Neuronal stem cell (in vitro differentiated cells): ENCODE measurements at places on chromosomes 1 and 21.

GRCh38 chr1:59714966-59715365 lies 99.8 kb upstream of the HOOK1 start:
- DNase-seq, result no peak

- peak; percentile 66 for DNase-seq
Observed at GRCh38 chr1:151594143-151594625, 17.7 kb upstream of the SNX27 start.

GRCh38 chr1:160247053-160247452 lies 15.3 kb downstream of the DCAF8 start:
- no peak for DNase-seq

DNA sequence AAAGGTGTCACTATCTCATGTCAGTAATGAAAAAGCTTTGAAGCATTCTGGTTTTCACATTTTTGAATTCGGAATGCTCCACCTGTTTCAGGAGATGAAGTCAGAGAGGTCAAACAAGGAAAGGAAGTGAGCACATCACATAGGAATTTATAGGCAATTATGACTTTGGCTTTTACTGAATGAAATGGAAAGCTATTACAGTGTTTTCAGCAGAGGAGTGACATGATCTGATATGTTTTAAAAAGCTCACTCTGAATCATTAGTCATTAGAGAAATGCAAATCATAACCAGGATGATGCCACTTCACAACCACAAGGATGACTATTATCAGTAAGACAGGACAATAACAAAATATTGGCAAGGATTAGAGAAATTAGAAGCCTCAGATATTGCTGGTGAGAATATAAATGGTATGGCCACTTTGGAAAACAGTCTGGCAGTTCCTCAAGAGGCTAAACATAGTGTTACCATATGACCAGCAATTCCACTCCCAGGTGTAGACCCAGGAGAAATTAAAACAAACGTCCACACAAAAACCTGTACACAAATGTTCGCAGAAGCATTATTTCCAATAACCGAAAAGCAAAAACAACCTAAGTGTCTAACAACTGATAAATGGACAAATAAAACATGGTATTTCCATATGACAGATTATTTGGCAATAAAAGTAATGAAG lies 7.5 kb downstream of the TAF1A start:
- no peak for DNase-seq

DNA sequence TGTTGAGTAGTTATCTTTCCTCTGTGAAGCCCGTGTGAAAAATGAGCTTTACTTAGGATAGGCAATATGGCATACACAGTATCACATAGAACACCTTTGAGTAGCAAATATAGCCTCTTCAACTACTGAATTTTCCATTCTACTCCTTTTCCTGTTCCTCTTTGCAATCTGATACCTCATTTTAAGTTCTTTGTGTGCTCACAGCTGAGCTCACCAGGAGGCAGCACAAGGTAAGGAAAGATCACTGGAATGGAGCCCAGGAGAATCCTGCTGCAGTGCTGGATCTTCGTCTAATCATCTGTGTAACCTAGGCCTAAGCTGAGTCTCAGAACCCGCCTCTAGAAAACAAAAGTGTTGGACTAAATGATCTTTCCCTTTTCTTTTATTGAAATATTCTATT lies 171.0 kb downstream of the LRRC40 start:
- peak; percentile 31 for DNase-seq

DNA sequence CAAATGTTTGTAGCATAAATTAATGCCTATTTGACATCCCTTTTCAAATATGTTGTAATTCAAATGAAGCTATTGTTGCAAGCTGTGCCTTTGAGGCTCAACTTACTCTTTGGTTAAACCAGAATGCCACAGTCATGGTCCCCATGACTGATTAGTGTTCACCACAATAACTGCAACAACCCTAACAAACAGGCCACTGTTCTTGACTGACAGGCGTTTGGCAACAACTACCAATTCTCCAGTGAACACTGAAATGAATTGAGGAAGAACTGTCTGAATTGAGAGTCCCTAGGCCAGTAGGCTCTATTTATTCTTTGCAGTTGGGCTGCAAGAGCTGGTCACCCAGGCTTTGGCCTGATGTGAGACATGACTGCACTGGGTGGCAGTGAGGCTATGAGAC lies 6.6 kb upstream of the TMEM167B start:
- DNase-seq, result no peak

GRCh38 chr1:78408192-78408591 lies 82.6 kb upstream of the PTGFR start:
- DNase-seq, result no peak

DNA sequence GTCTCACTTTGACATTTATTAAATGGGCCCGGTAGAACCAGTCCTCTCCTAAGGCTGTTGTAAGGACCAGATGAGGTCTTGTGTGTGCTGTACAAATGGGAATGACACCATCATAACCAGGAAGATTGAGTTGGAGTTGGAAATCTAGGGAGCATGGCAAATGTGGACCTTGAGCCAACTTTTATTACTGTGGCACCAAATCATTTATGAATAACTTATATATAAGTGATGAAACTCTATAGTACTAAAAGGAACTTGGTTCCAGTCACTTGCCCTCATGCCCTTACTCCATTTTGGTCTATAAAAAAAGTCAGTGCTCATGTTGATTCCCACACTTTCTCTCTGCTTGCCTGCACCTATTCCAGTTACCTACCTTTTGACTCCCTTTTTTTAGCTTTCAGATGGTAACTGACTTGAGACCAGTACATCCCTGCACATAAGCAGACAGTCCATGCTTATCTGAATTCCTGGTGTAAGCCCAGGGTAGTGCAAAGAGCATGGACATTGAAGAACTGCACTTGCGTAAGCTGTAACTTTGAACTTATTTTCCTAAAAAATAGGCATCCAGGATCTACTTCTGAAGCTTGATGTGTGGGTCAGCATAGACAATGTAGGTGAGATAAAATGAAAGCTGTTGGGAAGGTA lies 210.6 kb downstream of the PBX1 start:
- no peak for DNase-seq

- no peak for DNase-seq
Observed at GRCh38 chr1:9715536-9716226, 64.2 kb downstream of the PIK3CD start.

GRCh38 chr1:8086055-8086454 lies 59.9 kb upstream of the ERRFI1 start:
- DNase-seq, result no peak

- peak; percentile 49 for DNase-seq
Observed at GRCh38 chr1:9835758-9836631, 12.2 kb upstream of the CLSTN1 start.

GRCh38 chr1:44661781-44662682 lies 12.2 kb downstream of the TMEM53 start:
- DNase-seq, result no peak
